DMS79 (cell line): ENCODE measurements at places on chromosomes 2 and 18.
A peak's percentile ranks its signal among the peaks of the same experiment; 100 is the strongest.

GRCh38 chr2:172996387-172996961, 79.2 kb upstream of the MAP3K20 start:
- no peak for DNase-seq

GRCh38 chr18:3993941-3994687, 461.0 kb downstream of the DLGAP1 start:
- peak; percentile 70 for DNase-seq

DNA sequence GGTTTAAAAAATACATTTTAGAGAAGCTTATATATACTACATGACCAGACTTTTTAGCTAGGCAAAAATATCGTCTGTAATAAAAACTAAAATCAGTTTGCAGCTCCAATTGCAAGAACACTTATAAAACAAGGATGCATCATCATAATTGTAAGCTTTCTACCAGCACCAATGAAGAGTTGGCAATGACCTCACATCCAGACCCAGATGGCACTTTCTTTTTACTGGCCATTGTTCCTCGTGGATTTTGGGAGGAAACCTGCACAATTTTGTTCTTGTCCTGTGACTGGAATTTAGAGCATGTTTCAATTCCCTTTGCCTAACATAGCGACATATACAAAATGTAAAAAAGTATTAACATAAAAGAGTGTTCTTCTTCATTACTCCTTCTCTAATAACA, 174.3 kb downstream of the ZNF521 start:
- DNase-seq, result no peak

- DNase-seq, result no peak
Observed at GRCh38 chr2:6724605-6725140, 141.0 kb downstream of the CMPK2 start.

DNA sequence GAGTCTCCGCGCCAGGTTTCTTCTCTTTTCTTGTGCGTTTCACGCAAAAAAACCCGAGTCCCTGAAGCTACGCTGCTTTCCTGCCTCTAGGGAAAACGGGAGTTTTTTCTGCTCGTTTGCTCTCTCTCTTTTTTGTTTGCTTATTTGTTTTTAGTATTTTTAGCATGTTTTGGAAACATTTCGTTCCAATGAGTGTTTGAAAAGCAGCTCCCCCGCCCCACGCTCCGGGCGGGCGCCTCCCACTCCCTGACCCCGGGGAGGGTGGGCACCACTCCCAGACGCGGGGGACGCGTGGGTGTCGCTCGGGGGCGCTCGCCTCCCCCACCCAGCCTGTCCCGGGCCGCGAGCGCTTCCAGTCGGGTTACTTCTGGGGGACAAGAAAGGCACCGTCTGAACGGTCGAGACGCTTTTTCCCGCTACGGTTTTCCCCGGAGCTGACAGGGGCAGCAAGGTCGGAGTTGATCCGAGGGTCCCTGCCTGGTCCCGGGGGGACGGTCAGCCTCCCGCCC, 446 bp upstream of the EFHD1 start:
- DNase-seq, result no peak

GRCh38 chr18:60259052-60259681, 113.4 kb downstream of the MC4R start:
- no peak for DNase-seq

GRCh38 chr18:48263914-48264902, 145.0 kb downstream of the ZBTB7C start:
- peak; percentile 65 for DNase-seq

DNA sequence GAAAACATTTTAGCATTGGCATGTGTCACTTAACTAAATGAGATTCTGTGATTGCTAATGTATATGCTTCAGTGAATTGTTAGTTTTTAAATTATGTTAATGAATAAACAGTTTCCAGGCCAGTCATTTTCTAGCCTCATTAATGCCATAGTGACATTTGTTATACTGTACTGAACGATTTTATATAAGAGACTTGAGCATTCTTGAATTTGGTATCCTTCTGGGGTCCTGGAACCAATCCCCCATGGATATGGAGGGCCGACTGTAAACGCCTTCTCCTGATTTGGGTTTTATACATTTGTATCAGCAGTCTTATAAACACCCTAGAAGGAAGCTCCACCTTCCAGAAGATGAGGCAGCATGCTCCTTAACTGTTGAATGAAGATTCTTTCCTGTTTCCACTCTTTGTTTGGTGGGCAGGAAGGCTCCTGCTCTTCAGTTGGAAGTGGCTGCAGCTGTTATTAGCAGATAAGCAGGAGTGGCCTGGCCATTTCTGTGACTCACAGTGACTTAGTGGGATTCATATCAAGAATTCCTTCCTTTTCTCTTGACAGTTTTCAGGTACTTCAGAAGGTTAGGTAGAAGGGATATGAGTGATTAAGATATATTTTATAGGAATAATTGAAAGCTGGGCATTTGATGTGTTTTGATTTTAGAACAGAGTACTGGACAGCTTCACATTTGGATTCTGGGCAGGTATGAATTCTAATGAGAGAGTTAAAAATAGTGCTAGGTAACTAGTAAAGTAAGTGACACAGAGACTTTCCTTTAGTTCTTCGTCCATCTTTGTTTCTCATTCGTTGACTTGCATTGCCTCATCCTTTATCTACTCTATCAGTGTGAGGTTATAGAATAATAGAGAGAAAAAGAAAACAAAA, 124.9 kb downstream of the PLCL1 start:
- DNase-seq, result no peak

GRCh38 chr2:158011055-158011771, 90.5 kb upstream of the UPP2 start:
- DNase-seq, result no peak

DNA sequence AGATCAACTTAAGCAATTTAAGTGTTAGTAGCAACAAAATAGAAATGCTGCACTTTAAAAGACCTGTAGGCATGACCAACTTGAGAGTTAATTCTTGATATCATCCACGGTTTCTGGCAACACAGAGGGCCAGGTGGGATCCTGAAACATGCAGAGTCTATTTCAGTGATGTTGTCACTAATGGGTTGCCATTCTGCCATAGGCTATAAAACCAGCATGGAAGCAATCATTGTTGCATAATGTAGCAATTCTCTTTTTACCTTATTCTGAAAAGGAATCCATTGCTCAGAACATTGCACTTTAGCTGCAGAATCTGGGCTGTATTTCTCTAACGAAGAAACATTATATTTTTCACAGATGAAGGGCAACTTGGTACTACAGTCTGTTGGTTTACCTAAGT, 53.9 kb upstream of the CD302 start:
- DNase-seq, result no peak

- DNase-seq, result no peak
Observed at GRCh38 chr2:132923787-132924186, 253.8 kb upstream of the LYPD1 start.

DNA sequence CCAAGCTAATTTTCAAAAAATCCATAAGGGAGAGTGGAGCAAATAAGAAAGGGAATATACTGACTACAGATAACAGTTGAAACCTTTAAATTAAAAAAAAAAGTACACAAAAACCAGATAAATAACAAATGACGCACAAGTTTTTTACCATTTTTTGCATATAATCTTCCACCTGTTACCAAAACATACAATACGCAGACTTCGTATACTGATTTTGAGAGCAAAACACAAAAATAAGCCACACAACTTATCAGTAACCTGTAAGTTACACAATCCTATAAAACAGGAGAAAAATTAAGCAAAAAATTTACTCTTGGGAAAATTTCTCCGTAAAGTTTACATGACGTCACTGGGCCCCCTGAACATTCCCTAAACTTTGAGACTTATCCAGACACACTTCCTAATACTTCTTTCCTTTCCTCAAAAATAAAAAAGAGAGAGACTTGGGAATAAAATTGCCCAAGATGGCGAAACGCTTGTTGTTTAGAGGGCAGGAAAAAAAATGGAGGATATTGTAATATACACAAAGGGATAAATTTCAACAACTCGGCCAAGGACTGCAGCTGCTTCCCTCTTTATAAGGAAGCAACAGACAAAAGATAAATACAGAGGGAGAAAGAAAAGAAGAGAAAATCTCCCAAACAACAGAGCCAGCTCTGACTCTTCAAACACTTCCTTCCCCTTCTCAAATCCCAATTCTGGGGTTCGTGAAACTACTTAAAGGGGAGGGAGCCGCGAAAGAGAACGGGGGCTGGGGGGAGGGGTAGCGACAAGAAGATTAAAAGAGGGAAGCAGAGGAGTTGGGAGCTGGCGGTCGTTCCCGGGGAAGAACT, 1.6 kb downstream of the BAZ2B start:
- peak; percentile 88 for DNase-seq

GRCh38 chr2:173451941-173452340, 97.3 kb downstream of the CDCA7 start:
- no peak for DNase-seq

GRCh38 chr18:25516121-25516520, 164.2 kb upstream of the ZNF521 start:
- DNase-seq, result no peak

- no peak for DNase-seq
Observed at GRCh38 chr2:188569431-188570165, 277.9 kb downstream of the GULP1 start.

- no peak for DNase-seq
Observed at GRCh38 chr2:32591669-32592463, 36.0 kb upstream of the TTC27 start.

DNA sequence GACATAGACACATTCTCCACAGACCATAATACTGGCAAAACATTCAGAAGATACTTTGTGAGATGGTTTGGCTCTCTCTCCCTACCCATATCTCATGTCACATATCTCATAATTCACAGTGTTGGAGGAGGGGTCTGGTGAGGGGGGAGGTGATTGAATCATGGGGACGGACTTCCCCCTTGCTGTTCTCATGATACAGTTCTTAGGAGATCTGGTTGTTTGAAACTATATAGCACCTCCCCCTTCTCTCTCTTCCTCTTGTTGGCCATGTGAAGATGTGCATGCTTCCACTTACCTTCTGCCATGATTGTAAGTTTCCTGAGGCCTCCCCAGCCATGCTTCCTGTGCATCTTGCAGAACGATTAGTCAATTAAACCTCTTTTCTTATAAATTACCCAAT, 61.1 kb downstream of the HK2 start:
- DNase-seq, result no peak

GRCh38 chr18:46291149-46291548, 187.0 kb downstream of the HAUS1 start:
- DNase-seq, result no peak

DNA sequence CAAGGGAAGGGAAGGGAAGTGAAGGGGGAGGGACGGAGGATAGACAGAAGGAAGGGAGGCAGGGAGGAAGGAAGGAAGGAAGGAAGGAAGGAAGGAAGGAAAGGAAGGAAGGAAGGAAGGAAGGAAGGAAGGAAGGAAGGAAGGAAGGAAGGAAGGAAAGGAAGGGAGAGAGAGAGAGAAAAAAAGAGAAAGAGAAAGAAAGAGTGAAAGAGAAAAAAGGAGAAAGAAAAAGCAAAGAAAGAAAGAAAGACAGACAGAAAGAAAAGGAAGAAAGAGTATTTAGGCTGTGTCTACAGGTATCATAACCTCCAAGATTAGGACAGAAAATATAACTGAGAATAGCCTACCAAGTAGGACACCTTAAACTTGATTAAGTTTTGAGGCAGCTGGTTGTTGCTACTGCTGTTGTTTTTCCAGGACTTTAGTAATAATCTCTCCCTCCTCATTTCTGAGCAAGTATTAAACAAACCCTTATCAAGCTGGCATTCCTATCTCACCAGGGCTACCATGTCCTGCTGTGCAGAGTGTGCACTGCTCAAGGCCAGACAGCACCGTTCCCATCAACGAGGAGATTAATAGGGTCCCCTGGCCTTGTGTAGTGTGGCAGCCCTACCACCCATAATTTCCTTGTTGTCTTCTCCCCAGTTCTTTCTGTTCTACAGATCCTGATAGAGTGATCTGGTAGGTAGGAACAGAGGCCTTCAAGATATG, 90.5 kb upstream of the FHL2 start:
- no peak for DNase-seq

GRCh38 chr18:25819746-25820363, 270.6 kb downstream of the SS18 start:
- DNase-seq, result no peak

DNA sequence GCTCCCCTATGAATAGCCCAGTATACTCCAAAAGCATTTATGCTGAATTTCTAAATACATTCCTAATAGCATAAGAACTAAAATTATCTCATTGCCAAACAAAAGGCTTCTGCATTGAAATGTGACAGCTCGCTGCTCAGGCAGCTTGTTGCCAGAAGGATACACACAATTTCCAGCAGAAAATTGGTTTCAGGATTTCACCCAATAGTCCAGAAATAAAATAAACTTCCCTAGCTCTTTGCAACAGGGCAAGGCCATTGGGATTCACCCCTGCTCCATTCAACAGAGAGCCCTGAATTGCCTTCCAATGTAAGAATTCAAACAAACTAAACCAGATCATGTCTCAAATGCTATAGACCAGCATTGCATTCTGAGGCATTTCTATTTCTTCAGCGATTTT, 70.7 kb downstream of the RBM43 start:
- DNase-seq, result no peak

GRCh38 chr2:134985061-134985460, 62.2 kb downstream of the MAP3K19 start:
- no peak for DNase-seq

DNA sequence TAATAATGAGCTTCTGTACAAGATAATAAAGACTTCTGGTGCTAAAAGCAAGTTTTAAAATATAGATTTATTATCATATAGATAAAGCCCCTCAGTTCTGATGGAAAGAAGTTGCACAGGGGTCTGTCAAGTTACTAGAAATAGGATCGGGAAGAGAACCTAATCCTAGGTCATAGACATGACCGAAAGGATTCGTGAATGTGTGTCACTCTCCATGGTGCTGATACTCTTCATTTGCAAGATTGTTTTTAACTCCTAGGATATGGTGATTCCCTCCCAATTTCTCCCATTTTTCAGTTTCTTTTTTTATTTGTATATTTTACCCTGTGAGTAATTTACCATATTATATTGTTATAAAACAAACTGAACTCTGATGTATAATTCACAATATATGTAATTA, 58.9 kb upstream of the CTNNA2 start:
- DNase-seq, result no peak

GRCh38 chr2:47218066-47218581, 63.0 kb upstream of the STPG4 start:
- peak; percentile 88 for DNase-seq

GRCh38 chr2:171625006-171625405, 62.3 kb upstream of the DYNC1I2 start:
- no peak for DNase-seq

GRCh38 chr18:65464361-65464760, 286.5 kb upstream of the CDH7 start:
- DNase-seq, result no peak

GRCh38 chr2:49569176-49569575, 414.9 kb upstream of the FSHR start:
- no peak for DNase-seq

- no peak for DNase-seq
Observed at GRCh38 chr2:241180495-241180894, 8.0 kb upstream of the ANO7 start.
